ENCODE measurements at places on chromosomes 5 and 9.
A peak's percentile ranks its signal among the peaks of the same experiment; 100 is the strongest.

DNA sequence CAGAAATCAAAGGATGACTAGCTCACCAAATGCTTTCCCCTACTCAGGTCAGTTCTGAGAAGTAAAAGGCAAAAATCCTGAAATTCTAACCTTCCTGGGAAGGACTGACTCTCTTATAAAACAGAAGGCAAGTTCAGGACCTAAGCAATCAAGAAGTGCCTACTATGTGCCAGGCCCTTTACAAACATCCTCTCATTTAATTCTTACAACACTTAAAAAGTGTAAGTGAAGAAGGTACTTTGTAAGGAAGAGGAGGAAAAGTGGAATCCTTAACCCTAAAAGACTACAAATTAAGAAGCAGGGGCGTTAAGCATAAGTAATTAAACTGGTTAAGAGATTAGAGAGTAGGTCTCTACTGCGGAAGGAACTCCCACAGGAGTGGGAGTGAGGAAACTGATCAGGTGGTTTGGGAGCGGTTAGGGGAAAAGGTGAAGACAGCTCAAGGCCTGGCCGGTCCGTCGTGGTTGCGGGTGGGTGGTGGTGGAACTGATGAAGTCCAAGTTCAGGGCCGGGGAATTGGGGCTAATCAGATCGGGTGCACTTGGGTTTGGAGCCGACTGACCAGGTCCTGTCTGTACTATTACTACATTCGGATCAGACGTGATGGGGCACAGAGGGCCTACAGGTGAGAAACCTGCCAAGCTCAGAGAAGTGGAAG is 839 bp downstream of the MED27 start:
- no peak for DNase-seq

DNA sequence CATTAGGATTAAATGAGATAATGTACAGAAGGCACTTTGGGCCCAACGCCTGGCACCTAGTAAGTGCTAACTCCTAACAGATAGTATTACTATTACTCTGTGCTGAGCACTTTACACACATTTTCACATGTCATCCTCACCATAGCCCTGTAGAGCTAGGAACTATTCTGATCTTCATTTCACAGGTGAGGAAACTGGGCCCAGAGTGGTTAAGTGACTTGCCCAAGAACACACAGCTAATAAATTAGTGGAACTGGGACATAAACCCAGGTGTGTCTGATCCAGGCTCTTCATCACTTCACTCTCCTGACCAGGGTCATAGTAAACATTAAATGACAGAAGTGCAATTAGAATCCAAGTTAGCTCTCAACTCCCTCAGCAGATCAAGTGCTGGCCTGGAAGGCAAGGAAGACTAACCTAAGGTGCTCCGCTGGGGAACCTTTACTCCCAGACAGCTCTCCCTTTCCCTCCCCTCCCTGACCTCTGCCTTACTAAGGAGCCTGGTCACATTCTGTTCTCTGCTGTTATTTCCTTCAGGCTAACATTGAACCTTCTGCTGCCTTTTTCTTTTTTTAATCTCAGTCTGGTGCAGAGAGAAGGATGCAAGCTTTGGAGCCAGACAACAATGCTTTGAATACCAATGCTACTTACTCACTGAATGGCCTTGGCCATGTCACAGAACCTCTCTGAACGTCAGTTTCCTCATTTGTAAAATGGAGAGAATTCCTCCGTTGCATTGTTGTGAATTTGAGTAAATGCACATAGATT is 4.1 kb upstream of the ADRA1B start:
- no peak for DNase-seq

- DNase-seq = no peak
Observed at GRCh38 chr5:78387468-78388153, 27.2 kb downstream of the SCAMP1 start.

DNA sequence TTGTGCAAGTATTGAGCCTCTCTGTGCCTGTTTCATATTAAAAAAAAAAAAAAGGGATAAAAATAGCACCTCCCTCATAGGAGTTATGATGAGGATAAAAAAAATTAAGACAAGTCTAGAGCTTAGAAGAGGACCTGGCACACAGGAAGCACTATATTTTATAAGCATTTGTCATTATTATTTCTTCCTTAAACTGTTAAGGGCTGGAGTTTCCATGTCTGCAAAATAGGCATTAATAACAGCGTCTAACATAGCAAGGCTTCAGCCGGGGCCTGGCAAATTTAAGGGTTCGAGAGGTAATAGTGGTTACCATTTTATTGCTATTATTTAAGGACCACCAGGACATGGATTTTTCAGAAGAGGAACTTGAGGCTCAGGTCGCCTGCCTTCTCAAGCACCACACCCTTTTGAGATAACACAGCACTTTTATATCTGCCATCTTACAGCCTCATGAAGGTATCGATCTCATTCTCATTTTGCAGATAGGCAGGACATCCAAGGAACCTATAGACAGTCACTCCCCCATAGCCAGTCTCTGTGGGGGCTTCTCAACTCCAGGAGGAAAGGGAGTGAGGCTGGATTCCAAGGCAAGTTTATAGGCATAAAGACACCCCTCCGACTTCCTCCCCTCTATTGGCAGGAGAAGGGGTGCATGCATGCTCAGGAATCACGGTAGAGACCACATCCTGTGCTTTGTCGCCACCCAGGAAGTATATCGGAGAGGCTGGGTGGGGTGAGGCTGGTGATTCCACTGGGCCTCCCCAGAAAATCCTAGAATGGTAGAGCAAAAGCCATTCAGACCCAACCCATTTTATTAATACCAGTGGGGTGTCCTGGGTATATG is 2.4 kb downstream of the ANXA6 start:
- no peak for DNase-seq

- no peak for DNase-seq
Observed at GRCh38 chr5:19619571-19619970, 368.4 kb downstream of the CDH18 start.

- DNase-seq = no peak
Observed at GRCh38 chr5:157670662-157671591, at the start of gene C5orf52. Gene C5orf52, plus strand, starts transcription at chr5:157671533. Its CDS starts 82 bp downstream, at chr5:157671615.

DNA sequence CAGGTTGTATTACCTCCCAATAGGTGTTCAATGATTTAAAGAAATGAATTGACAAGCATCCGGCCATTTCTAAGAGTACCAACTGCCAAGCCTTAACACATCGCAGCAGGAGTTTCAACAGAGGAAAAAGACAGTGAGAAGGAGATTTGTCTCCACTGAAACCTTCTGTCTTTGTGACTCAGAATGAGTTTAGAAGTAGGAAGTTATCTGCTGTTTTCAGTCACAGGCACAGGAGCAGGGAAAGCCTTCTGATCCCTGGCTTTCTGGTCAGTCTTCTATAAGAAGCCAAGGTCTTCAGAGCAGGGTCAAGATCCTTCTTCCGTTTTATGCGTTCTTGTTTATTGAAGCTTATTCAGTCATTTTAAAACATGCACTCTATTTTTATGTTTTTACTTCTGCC is 390.7 kb upstream of the PCSK5 start:
- DNase-seq = no peak

- DNase-seq = no peak
Observed at GRCh38 chr5:133698259-133698554, 85.9 kb upstream of the FSTL4 start.

DNA sequence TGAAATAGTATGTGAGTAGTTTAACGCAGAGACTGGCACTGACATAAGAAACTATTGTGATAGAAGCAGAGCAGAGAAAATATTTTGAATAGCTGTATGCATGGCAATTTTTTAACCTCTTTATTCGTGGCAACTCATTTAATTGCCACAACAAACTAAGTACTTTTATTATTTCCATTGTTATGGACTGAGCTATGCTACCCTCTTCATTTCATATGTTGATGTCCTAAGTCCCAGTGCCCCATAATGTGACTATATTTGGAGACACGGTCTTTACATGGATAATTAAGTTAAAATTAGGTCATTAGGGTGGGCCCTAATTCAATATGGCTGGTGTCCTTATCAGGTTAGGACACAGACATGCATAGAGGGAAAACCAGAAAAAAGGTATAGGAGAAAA is 86.1 kb upstream of the PRSS3 start:
- no peak for DNase-seq

DNA sequence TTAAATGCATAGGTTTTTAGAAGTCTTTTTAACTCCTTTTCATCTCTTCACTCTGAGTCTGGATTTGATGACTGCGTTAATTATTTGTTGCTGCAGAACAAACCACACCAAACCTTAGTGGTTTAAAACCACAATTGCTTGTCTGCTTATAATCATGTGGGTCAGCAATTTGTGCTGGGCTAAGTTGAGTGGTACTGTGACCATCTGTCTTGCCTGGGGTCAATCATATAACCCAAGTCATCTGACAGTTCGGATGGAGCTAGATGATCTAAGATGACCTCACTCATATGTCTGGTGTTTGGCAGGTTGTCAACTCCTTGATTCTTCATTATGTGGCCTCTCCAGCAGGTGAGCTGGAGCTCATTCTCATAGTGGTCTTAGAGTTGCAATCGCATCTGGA is 219.1 kb upstream of the ELAVL2 start:
- no peak for DNase-seq

DNA sequence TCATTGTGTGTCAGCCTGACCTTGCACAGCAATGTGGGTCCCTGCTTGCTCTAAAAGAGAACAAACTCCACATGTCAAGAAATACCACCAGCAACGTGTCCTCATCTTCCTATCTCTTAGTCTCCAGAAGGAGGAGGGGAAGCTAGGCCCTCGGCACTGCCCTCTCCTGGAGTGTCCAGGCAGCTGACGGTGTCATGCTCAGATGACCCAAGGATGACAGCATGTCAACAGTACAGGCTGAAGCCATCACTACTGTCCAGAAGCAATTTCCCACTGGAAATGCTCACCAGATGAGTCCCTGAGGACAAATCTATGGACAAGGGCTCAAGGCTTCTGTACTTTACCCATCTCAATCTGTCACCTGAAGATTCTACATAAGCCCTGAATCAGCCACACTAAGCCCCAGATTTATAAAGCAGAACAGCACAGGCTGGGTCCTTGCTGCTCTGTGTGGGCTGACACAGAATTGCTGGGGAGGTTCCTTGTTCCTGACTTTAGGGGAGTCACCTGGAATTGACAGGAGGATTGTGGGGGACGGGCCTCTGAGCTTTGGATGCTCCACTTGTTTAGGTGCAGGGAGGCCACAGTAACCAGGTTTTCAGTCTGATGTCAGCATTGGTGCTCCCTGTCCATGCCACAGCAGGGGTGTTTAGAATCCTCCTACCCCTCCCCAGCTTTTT is 210.2 kb downstream of the DAB2IP start:
- no peak for DNase-seq

GRCh38 chr9:110049699-110050450 is 158.1 kb downstream of the C9orf152 start:
- DNase-seq = no peak

DNA sequence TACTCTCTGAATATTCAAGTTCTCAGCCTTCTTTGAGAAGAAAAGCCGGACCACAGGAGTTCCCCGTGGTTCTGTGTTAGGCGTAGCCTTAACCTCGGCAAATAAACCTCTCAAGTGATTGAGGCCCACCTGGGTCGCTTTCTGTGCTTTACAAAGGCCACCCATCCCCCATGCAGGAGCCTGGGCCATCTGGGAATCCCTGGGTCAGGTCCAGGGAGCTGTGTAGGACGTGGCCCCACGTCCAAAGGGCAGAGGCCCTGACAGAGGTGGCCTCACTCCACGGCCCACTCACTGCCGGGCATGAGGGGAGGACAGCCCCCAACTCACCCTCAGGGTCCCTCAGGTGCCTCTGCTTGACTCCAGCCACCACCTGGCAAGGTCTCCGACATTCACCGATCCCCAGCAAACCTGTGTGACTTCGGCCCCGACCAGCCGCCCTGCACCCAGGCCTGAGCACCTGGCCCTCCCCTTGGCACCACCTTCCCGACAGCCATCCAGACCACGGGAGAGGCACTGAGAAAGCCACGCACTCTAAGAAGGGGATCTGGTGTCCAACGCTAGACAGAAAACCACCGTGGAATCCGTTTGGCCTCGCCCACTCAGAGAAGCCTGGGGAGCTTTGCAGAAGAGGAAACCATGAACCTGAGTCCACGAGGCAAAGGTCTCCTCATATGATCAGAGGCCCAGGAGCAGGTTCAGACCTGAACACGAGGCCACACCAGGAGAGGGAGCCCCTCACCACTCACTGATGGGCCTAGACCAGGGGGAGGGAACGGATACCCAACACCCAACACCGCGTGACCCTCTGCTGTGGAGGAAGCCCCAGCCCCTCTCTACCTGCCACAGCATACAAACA is 4.5 kb downstream of the SLC12A7 start:
- DNase-seq = no peak

GRCh38 chr5:180803181-180804128 is 849 bp upstream of the MGAT1 start:
- DNase-seq = peak; percentile 83

- DNase-seq = no peak
Observed at GRCh38 chr5:100898504-100899346, 4.4 kb downstream of the ST8SIA4 start.
